Esophagus mucosa (tissue), 1 donor: ENCODE measurements at places on chromosomes 1 and 21.

GRCh38 chr1:180392020-180392419 lies 110.4 kb downstream of the ACBD6 start:
- no peak for ATAC-seq

DNA sequence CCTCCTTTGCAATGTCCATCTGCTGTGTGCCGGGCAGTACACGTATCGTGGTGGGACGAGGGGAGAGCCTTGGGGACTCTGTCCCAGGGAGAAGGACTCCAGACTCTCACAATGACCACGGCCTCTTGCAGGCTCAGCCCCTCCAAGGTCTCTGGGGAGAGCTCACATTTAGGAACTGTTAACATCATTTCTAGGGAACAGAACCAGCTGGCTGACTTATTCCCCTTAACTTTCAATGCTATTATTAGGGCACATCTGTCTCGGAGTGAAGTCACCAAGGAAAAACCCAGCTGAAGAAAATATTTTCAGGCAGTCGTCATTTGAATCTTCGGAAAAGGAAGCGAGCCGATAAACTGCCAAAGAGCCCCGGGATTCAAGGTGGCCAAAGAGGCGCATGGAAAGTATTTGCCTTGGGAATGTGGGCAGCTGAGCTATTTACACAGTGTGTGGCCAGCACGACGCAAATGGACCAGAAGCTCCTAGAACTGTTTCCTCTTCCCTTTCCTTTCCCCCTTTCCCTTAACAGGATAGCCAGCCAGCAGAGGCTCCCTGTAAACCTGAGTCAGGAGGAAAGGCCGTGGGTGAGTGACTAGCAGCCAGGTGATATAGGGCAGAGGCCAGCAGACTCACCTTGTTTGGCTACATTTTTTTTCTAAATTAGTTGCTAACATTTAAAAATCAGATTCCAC lies 74.5 kb downstream of the ITPKB start:
- no peak for ATAC-seq

- ATAC-seq: peak; percentile 78
These were observed 12.6 kb downstream of the FLG2 start for GRCh38 chr1:152347116-152347728.

- ATAC-seq: peak; percentile 7
These were observed 589 bp upstream of the CATSPER4 start for GRCh38 chr1:26189751-26190275.

- ATAC-seq: no peak
These were observed 58.3 kb downstream of the ZNF648 start for GRCh38 chr1:182003025-182003725.

DNA sequence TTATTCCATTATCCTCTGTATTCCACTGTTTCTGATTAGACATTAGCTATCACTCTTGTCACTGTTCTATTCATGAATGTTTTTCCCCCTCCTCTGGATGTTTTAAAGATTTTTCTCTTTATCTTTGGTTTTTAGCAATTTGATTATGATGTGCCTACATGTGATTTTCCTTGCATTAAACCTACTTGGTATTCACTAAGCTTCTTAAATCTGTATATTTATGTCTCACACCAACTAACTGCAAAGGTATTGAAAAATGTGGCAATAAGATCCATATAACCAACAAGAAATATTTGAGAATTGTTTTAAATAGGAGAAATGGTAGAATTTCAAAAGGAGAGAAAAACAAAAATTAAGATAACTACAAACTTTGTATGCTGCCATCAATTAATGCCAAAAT lies 25.2 kb downstream of the FAF1 start:
- no peak for ATAC-seq

DNA sequence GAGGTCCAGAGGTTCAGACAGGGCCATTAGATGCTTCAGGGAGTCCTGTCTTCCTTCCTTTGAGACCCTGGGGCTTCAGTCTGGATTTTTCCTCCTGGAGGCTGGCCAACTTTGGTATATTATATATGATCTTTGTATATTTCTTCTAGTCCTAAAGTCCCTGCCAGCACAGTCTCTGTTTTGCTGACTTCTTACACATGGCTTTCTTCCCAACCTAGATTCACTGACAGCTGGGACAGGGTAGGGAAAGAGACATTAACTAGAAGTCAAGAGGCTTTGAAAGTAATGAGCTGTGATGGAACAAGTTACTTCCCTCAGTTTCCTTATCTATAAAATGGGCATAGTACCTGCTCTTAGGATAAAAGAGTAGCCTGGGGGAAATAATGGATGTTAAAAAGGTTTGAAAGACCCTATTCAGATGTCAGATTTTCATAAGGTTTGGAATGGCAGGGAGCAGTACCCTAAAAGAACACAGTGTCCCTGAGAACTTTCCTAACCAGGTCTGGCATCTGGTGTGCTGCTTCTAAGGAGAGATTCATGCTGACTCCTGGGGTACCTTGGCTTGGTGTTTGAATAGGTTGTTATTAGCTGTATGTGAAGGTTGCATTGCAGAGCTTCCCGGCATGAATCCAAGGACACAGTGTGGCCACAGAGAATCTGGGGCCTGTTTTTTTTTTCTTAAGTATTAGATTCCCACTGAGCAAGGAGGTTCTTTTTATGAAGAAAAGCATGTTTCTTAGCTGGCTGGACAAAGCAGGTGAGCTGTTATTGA lies 47.6 kb downstream of the RASSF5 start:
- no peak for ATAC-seq

- peak; percentile 84 for ATAC-seq
These were observed 8.9 kb downstream of the XKR8 start for GRCh38 chr1:27968692-27969091.

DNA sequence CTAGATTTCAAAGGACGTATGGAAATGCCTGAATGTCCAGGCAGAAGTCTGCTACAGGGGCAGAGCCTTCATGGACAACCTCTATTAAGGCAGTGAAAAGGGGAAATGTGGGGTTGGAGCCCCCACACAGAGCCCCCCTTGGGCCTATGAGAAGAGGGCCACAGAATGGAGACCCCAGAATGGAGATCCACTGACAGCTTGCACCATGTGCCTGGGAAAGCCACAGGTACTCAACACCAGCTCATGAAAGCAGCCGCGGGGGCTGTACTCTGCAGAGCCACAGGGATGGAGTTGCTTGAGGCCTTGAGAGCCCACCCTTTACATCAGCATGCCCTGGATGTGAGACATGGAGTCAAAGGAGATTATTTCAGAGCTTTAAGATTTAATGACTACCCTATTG lies 108.7 kb downstream of the DMRTB1 start:
- no peak for ATAC-seq

DNA sequence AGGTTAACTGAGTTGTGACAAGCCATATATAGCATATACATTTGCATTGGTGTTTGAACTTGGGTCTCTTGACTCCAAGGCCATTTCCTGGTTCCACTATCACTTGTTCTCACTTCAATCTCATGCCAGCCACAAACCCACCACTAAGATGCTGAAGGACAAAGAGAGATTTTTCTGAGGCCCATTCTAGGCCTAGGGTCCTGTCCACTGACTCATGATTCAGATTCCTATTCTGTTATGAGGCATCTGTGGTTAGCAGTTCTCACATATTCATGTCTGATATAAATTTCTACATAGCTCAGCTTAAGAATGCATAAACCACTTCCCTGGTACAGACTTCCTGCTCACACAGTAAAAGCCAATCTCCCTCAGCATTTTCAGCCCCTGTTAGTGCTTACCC lies 326.1 kb upstream of the BEND5 start:
- ATAC-seq: no peak

GRCh38 chr1:208374391-208374941 lies 130.3 kb upstream of the PLXNA2 start:
- ATAC-seq: no peak

DNA sequence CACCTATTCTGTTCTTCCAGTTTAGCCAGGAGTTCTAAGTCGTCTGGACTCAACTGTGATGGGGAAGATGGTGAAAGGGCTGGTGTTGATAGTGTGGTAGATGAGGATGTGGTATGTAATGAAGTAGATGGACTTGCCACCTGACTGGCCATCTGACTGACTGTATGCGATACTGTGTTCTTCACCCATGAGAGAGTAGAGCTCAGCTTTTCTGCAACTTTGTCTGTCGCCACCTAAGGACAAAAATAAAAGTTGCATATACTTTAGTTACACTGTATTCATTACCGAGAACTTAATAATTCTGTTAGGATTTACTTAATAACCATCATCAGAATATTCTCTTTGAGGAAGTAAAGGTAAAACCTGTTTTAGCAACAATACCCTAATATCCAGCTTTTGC lies 48.5 kb downstream of the EVI5 start:
- no peak for ATAC-seq

DNA sequence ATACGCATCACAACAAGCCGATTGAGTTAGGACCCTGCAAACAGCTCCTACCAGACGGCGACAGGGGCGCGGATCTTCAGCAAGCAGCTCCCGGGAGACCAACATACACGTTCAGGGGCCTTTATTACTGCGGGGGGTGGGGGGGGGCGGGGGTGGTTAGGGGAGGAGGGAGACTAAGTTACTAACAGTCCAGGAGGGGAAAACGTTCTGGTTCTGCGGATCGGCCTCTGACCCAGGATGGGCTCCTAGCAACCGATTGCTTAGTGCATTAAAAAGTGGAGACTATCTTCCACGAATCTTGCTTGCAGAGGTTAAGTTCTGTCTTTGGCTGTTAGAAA lies 162.0 kb downstream of the RUNX1 start:
- ATAC-seq: no peak

GRCh38 chr1:10082785-10083479 lies 50.2 kb downstream of the UBE4B start:
- ATAC-seq: no peak

- ATAC-seq: no peak
These were observed 3.0 kb upstream of the EPHX4 start for GRCh38 chr1:92026806-92027205.

GRCh38 chr1:43410571-43410970 lies 20.9 kb downstream of the SZT2 start:
- peak; percentile 40 for ATAC-seq

DNA sequence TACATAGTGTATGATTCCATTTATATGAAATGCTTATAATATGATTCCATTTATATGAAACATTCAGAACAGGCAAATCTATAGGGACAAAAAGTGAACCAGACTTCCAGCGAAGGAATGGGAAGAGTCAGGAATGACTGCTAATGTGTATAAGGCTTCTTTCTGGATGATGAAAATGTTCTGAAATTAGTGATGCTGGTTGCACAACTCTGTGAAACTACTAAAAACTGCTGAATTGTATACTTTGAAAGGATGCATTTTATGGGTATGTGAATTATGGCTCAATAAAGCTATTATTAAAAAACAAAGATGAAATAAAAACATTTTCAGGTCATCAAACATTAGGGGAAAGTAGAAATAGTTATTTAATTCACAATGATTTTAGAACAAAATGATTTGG lies 14.1 kb upstream of the IL24 start:
- ATAC-seq: no peak

DNA sequence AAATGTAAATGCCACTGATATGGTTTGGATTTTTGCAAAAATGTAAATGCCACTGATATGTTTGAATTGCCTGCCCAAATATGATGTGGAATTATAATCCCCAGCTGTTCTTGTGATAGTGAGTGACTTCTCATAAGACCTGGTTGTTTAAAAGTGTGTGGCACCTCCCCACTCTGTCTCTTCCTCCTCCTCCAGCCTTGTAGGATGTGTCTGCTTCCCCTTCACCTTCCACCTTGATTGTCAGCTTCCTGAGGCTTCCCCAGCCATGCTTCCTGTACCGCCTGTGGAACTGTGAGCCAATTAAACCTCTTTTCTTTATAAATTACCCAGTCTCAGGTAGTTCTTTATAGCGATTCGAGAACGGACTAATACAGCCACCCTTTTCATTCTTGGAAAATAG lies 1.3 kb upstream of the CCT8 start:
- ATAC-seq: no peak

- peak; percentile 8 for ATAC-seq
These were observed 21.3 kb upstream of the PRSS38 start for GRCh38 chr1:227793948-227794816.

DNA sequence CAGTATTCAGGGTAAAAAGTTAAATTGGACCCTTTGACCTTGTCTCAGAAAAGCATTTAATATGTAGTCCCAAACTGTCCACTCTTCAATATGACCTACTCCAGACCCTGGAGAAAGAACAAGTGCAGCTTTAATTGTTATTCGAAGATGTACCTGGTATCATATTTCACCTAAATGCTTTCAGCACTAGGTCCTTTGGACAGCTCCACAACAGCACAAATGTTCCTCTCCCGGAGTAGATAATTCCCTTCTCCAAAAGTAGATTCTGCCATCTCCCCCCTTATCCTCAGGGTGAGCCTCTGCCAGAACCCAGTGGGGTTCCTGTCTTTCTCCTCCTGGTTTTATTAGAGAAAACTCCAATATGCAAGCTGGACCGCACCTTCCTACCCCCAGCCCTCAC lies 104.5 kb upstream of the AJAP1 start:
- no peak for ATAC-seq

- ATAC-seq: peak; percentile 41
These were observed 58.9 kb upstream of the NEK2 start for GRCh38 chr1:211734359-211734758.

DNA sequence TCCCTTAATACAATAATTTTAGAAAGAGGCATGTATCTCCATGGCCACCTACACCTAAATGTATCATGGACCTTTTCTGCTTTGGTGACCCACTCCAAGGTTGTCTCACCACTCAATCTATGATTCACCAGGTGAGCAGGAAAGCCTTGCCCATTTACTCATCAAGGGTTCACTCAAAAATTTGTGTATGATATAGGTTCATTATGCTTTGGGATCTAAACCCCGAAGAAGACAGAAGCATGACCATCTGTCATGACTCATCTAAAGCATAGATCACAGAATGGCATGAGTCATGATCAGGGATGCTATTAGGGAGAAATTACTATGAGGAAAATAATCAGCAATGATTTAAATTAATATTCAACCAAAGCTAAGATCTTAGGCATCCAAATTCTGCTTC lies 38.5 kb downstream of the PYHIN1 start:
- ATAC-seq: peak; percentile 94

GRCh38 chr1:46455951-46456350 lies 33.7 kb upstream of the DMBX1 start:
- ATAC-seq: no peak

DNA sequence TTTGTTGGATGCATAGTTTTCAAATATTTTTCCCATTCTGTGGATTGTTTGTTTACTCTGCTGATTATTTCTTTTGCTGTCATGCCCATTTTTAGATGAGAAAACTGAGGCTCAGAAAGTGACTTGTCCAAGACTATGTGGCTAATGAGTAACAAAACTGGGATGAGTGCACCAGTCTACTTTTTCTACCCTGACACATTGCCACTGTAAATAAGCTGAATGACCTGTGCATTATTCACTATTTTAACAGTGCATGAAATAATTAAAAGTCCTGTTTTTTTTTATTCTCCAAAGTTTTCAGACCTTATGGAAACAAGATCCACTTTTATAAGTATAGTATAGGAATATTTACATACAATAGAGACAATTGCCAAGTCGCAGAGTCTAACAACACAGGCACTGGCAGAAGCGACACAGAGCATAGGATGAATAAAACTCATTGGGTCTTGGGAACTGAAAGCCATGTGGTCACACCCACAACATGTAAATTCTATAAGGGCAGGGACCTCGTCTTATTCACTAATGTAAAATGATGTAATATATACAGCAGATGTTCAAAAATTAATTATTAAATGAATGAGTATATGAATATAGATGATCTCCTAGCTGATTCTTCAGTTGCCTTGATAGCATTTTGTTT lies 45.2 kb downstream of the HLX start:
- no peak for ATAC-seq

- ATAC-seq: no peak
These were observed 35.5 kb downstream of the SLC26A9 start for GRCh38 chr1:205907794-205908193.
